T-helper 17 cell (primary cell): ENCODE measurements at places on chromosomes 5 and 9. TPM values are rescaled to one million over a fixed set of nuclear protein-coding genes. Genes with fewer than 3 reads are reported as not detected.

IL9 gene
- total RNA-seq = not detected

SLC36A3 gene
- total RNA-seq = not detected

NR4A3 gene
- total RNA-seq = 51.3 TPM

GRCh38 chr9:128149001-128149701, at the start of gene LCN2:
Gene LCN2 (plus strand): TSS chr9:128149453. CDS start chr9:128149526, 73 bp downstream.
- H3K4me3 ChIP-seq = no peak within 1 kb of the TSS
- H3K27ac ChIP-seq = peak within 1 kb of the TSS; percentile 27
- H3K36me3 ChIP-seq = no peaks in the 10 kb centered on the region
- DNase-seq = no peak
- no peaks in the 10 kb centered on the region for H3K27me3 ChIP-seq

- H3K27me3 ChIP-seq = no peaks in the 10 kb centered on the region
- H3K4me1 ChIP-seq = peaks cover 18% of the 10 kb centered on the region
- peaks cover 7% of the 10 kb centered on the region for H3K36me3 ChIP-seq
Measured at GRCh38 chr5:109743770-109744212, 54.1 kb downstream of the MAN2A1 start.

- DNase-seq = no peak
- peaks cover 14% of the 10 kb centered on the region for H3K36me3 ChIP-seq
- H3K4me3 ChIP-seq = no peak overlapping the region
- H3K27ac ChIP-seq = no peak overlapping the region
- no peaks in the 10 kb centered on the region for H3K4me1 ChIP-seq
- peaks cover 81% of the 10 kb centered on the region for H3K27me3 ChIP-seq
Measured at GRCh38 chr5:140003519-140003918, 39.6 kb downstream of the NRG2 start.

DNA sequence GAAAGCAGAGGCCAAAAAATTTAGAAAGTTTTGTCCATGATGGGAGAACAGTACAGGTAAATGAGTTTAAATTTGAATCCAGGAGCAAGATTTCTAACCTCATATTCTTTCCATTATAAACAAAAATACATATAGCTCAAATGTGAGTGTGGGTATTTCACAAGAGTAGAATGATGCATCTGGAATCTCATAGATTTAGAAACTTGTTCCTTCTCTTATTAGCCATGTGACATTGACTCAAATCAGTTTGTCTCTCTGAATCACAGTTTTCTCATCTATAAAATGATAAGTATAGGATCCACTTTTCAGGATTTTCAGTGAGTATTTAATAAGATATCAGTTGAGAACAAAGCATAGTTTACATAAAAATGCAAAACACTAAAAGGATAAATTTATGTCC, 436.3 kb upstream of the PAPPA start:
- no peaks in the 10 kb centered on the region for H3K27me3 ChIP-seq
- H3K4me3 ChIP-seq = no peak overlapping the region
- no peak overlapping the region for H3K27ac ChIP-seq
- H3K36me3 ChIP-seq = no peaks in the 10 kb centered on the region
- no peaks in the 10 kb centered on the region for H3K4me1 ChIP-seq

GRCh38 chr9:87853302-87853701, 29.4 kb upstream of the SPATA31E1 start:
- H3K4me3 ChIP-seq = no peak overlapping the region
- no peak for DNase-seq
- peaks cover 2% of the 10 kb centered on the region for H3K36me3 ChIP-seq
- H3K4me1 ChIP-seq = no peaks in the 10 kb centered on the region
- no peak overlapping the region for H3K27ac ChIP-seq

DNA sequence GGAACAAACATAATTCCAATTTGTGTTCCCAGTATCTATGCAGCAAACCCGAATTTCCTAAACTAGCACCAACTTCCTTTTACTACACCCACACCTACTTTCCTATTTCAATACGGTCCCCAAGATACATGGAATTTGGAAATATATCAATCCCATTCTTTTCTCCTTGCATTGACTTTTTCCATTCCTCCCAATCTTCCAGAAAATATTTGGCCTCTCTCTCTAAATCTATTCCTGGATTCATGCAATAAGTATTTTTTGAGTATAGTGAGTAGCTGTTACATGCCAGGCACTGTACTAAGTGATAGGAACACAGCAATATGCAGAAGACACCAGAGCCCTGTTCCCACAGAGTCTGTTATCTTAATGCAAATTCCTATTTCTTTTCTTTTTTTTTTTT, 216.2 kb upstream of the PIK3R1 start:
- H3K27ac ChIP-seq = no peak overlapping the region
- no peaks in the 10 kb centered on the region for H3K36me3 ChIP-seq
- no peak for DNase-seq
- no peak overlapping the region for H3K4me3 ChIP-seq

DNA sequence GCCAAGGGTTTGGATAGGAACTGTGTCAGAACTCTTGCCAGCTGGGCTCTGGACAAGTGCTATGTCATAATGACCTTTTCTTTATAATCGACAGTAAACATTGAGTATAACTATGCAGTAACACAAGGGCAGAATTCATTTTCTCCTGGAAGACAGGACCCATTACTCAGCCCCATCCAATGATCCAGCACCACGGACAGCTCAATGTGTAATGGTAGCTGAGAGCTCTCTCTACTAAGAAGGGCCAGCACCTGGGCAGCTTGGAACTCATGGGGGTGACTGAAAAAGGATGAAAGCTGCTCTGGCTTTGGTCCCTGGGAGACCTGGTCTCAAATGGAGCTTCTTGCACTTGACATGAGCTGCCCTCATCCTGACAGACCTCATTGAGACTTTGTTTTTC, 347.8 kb downstream of the TRIM32 start:
- no peak overlapping the region for H3K4me3 ChIP-seq
- H3K27ac ChIP-seq = no peak overlapping the region
- H3K27me3 ChIP-seq = no peaks in the 10 kb centered on the region
- no peaks in the 10 kb centered on the region for H3K36me3 ChIP-seq

GRCh38 chr9:135971892-135972291, 10.7 kb upstream of the UBAC1 start:
- H3K27me3 ChIP-seq = peaks cover 10% of the 10 kb centered on the region
- H3K27ac ChIP-seq = no peak overlapping the region
- DNase-seq = peak; percentile 39
- H3K4me1 ChIP-seq = peaks cover 11% of the 10 kb centered on the region

DNA sequence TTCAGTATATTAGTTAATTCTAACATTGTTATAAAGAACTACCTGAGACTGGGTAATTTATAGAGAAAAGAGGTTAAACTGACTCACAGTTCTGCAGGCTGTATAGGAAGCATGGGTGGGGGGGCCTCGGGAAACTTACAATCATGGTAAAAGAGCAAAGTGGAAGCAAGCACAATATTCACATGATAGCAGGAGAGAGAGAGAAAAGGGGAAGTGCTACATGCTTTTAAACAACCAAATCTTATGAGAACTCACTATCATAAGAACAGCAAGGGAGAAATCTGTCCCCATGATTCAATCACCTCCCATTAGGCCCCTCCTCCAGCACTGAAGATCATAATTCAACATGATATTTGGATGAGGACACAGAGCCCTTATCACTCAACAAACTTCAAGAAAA, 324.9 kb downstream of the ZNF608 start:
- no peak overlapping the region for H3K27ac ChIP-seq
- DNase-seq = no peak
- no peaks in the 10 kb centered on the region for H3K27me3 ChIP-seq
- H3K4me3 ChIP-seq = no peak overlapping the region

- no peak overlapping the region for H3K4me3 ChIP-seq
- peaks cover 2% of the 10 kb centered on the region for H3K36me3 ChIP-seq
- H3K27ac ChIP-seq = no peak overlapping the region
- H3K27me3 ChIP-seq = peaks cover 26% of the 10 kb centered on the region
- H3K4me1 ChIP-seq = no peaks in the 10 kb centered on the region
Measured at GRCh38 chr5:127370631-127371030, 80.0 kb downstream of the MEGF10 start.
